ENCODE measurements at places on chromosomes 7 and 10.

DNA sequence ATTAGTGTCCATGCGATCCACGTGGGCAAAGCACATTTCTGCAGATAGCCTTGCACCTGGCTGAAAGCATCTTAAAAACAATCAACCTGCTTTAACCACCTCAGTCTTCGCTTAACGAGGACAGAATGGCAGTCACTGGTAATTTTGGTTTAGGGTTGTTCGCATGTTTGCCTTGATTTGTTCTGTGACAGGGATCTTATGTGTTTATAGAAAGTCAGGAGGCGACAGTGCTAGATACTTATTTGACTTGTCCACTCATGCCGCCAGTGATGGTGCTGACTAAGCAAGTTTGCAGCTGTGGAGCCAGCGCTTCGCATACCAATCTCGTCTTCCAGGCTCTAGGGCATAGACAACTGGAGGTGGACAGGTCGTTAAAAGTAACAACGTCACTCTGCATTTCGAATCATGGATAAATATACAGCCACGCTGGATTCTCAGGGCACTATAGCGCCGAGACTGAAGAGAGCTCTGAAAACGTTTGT lies 1.2 kb upstream of the TMEM243 start:
- no peak for DNase-seq

DNA sequence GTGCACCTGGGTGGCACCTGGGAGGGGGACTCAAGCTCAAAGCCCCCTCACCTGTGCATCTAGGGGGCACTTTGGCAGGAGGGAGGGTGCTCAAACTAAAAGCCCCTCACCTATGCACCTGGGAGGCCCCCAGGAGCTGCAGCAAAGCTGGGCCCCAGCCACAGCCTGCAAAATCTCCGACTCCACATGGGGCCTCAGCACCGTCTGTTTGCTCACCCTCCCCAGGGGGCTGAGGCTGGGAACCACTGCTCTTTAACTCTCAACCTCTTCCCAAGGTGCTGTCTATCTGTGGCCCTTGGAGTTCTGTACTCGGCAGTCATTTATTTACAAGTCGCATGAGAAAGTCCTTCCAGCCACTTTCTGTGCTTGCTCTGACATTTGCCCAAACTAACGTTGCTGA lies 458.4 kb downstream of the DNAJB6 start:
- peak; percentile 61 for DNase-seq

DNA sequence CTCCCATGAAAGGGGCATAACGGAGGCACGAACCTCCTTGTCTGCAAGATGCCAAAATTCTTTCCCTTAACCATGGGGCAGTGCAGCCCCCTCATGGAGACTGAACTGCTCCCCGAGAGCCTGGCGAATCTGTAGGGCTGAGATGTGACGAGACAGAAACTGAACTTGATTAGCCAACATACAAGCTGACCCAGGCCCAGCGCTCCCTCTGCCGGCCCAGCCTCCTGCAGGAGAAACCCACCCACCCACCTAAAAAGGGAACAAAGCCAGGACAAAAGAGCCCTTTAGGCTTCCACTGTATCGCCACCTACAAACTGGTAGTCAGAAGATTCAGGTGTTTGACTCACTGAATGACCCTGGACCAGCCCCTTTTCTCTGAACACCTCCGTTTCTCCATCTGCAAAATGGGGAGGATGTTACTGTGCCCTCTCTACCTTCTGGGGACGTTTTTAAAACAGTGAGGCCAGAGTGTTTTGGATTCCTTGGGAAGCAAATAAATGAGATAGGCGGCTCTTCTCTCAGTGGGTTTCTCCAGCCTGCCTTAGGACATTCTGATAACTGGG lies 58.4 kb downstream of the C10orf105 start:
- no peak for DNase-seq

DNA sequence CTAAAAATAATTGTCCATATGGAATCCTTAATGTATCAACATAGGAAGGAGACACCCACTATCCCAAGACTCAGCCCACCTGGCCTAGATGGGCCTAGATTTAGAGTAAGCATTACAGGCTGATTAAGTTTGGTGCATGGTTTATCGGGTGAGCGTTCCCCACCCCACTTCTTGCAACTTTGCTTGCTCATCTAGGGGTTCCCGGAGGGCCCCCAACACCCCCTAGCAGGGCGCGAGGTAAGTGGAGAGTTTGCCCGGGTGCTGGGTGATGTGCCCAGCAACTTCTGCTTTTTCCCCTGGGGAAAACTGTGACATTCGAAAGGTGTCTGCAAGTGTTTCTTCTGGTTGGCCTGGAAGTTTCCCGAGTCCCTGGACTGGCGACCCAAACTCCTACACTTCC lies 31.7 kb downstream of the SKIDA1 start:
- DNase-seq: no peak

- no peak for DNase-seq
Observed at GRCh38 chr10:35754519-35754918, 112.4 kb upstream of the FZD8 start.

DNA sequence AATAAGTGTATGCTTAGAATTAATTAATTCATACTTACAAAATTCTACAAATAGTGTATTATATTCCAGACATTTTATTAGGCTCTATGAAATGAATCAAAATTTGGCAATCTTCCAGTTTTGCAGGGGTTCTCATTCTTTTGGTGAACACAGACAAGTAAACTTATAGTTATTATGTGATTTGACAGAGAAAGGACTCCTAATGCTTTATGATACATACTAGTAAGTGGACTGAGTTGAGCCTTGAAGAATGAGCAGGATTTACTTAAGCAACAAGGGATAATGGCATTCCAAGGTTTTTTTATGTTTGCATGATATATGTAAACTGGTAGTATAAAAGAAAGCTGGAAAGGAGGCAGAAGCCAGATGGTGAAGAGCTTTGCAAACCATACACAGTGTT lies 145.7 kb upstream of the FERD3L start:
- DNase-seq: no peak

- DNase-seq: no peak
Observed at GRCh38 chr10:73992899-73993788, 4.8 kb upstream of the VCL start.

GRCh38 chr7:29457565-29458011 lies 106.0 kb upstream of the PRR15 start:
- peak; percentile 40 for DNase-seq

- DNase-seq: peak; percentile 37
Observed at GRCh38 chr10:34808801-34809745, 6.0 kb downstream of the PARD3 start.

DNA sequence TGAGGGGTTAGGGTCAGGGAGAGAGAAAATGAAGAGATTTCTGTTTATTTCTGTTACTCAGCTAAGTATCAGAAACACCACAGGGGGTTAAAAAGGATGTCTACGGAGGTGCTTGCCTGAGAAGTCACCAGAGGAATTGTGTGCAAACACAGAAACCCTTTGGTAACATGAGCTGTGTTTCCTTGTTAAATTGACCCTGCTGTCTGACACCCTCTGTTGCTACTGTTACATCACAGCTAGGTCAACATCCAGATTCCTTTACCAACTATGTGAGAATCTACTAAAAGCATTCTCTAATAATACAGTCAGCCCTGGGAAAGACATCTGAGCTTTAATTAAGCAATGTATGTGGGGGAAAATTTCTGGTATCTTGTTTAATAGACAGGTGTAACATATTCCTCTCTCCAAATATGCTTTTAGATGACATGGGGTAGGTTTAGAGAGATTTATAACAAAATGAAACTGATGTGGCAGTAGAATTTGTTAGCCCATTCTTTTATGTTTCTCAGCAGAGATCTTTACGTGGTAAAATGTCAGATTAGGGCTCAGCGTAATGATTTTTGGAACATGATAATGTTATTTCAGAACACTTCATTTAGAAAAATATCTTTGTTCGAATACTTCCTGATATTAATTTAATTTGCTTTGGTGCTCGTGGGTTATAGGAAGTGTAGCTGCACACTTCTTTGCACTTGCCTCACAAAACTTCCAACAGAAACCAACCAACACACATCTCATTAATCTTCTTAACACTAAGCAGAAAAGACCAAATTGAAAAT lies 168.0 kb upstream of the AHR start:
- DNase-seq: no peak

DNA sequence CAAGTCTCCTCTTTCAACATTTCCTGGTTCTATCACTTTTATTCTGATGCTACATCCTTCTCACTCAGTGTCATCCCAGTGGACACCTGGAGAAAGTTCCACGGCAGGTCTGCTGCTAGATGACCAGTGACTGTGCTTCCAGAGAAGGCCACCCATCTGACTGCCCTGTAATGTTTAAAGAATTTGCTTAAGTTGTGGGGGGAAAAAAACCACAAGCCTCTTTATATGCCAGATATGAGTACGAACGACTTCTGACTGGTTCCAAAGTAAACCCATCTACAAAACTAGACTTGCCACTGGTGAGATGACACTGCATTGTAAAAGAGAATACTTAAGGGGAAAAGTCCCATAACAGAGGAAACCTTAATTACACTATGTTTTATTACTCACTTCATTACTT lies 69.6 kb upstream of the VWC2 start:
- DNase-seq: no peak

- DNase-seq: no peak
Observed at GRCh38 chr10:125850766-125851731, 27.7 kb downstream of the BCCIP start.

DNA sequence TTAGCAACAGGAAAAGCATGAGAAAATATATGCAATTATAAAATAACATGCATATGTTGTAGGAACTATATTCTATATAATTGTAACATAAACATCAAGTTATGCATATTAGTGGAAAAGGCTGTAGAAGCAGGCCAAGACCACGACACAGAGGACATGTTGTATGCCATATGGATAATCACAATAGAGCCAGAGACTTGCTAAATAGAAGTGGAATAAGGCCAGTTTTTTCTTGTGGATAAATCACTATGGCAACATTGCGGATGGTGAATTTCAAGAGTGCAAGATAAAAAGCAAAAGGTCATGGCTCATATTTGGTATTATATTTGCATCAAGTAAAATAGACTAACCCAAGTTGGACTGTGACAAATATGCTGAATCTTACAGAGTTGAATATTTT lies 93.0 kb downstream of the PCDH15 start:
- DNase-seq: no peak

GRCh38 chr7:23290993-23291392 lies 8.1 kb upstream of the MALSU1 start:
- no peak for DNase-seq

GRCh38 chr7:47256016-47256415 lies 325.9 kb downstream of the TNS3 start:
- DNase-seq: no peak

DNA sequence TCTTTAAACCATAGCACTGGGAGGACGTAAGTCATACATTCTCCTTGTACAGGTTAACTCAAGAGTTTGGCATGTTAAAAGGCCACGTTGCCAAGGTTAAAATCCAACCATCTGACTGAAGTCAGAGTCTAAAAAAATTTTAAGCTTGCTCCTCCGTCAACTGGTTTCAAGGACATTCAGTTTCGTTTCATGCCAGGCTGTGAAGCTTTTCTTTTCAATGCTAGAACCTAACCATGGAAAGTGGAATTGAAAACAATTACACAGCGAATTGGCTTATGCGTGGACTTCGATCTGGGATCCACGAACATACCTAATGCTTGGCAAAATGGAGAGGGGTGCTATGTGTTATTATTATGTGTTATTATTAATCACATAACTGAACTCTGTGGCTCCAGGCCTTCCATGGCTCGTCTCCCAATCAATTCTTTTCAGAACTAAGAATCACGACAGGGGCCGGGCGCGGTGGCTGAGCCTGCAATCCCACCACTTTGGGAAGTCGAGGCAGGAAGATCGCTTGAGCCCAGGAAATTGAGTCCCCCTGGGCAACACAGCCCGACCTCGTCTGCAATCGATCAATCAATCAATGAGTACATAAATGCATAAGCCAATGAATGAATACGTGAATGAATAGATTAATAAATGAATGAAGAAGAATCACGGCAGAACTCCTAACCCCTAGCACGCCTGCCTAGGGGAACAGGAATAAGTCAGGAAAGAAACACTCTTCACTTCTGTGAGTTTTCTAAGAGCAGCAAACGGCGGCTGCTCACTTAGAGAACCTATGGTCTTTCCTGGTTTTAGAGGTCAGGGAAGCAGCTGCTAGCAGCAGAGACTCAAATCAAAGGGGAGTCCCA lies 733 bp upstream of the ARL5B start:
- DNase-seq: no peak

- no peak for DNase-seq
Observed at GRCh38 chr7:130379921-130380860, at the start of gene CPA1. Gene CPA1, plus strand, starts transcription at chr7:130380494. Its CDS starts 27 bp downstream, at chr7:130380521.

- DNase-seq: no peak
Observed at GRCh38 chr7:70619130-70619529, 512.8 kb upstream of the GALNT17 start.

DNA sequence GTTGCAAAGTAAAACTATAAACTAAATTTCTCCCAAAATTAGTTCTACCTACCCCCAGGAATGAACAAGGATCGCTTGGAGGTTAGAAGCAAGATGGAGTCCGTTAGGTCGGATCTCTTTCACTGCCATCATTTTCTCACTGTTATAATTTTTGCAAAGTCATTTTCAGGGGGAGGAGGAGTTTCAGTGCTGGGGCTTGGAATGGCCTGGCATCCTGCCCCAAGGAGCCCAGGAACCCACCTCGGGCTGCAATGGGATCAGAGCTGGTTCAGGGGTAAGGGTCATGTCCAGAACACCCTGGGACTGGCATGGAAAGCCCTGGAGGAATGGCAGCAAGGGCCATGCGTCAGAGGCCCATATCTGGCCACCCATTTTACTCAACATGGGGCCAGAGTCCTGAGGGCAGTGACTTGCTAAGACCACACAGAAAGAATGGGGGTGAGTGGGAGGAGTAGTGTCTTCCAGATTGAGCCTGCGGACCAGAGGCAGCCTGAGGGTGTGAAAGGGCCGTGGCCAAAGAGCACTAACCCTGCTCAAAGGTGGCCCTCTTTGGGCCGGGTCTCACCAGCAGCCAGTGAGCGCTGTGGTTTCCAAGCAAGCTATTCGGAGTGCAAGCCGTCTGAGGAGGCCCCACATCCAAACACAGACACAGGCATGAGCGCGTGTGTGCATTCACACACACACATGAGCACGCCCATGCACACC lies 31.8 kb downstream of the GPRIN2 start:
- DNase-seq: no peak

DNA sequence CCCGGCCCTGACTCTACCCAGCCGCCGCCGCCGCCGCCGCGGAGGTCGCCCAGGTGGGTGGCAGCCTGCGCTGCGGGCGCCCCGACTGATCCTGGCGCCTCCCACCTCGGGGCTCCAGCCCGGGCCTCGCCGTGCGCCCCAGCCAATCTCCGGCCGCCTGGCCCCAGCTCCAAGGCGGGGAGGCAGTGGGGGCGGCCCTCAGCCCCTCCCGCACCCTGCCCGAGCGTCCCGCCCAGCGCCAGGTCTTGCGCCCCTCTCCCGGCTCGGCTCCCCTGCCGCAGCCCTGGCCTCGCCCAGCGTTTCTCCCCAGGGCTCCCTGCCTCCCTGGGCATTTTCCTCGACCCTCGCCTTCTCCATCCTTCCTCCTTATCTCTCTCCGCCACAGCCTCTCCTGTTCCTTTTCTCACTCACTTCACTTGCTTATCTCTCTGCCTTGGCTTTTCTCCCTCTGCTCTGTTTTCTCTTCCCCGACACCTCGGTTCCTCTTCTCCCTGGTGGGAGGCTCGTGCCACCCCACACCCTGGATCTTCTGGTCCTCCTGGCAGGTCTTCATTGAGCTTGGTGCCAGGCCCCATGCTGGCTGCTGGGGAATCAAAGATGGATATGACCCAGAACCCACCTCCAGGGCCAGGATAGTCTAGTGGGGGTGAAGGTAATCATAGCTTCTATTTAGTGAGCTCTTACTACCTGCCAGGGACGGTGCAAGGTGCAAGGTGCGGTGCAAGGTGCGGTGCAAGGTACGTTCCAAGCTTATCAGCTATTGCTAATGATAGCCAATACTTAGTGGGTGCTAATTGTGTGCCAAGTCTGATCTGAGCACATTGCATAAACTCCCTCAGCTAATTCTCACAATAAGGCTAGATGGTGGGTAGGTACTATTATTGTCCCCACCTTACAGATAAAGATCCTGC lies at the start of gene SFRP5:
Gene SFRP5, minus strand, starts transcription at position 87 of the 911 bp plus-strand sequence. CDS start 166 bp downstream, outside the sequence.
- DNase-seq: no peak

Measured in NCI-H2107 (cell line).